ENCODE measurements at places on chromosomes 12 and 14. TPM values are rescaled to one million over a fixed set of nuclear protein-coding genes. Genes with fewer than 3 reads are reported as not detected.

GRCh38 chr12:120933786-120934185, 29.6 kb upstream of the SPPL3 start:
- DNase-seq, result no peak
- H3K36me3 ChIP-seq, result no peaks in the 10 kb centered on the region
- H3K4me3 ChIP-seq, result no peak overlapping the region
- no peaks in the 10 kb centered on the region for H3K4me1 ChIP-seq
- no peak overlapping the region for H3K27ac ChIP-seq
- no peaks in the 10 kb centered on the region for H3K27me3 ChIP-seq

DNA sequence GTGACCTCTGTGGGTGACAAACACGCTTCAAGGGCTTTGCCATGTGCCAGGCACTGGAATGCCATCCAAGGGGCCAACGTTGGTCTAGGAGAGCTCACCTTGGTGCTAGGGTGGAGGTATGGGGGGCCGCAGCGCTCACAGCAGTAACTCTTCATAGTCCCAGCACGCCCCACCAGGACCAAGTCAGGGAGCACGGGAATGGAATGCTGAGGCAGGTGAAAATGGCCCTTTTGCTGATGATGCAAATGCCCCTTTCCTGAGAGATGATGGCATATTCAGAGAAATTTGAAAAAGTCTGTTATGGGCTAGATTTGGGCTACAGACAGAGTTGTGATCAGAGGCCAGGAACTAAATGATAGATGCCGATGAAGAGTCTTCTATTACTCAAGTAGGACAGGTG, 10.0 kb upstream of the FAM181A start:
- no peak overlapping the region for H3K27ac ChIP-seq
- H3K4me1 ChIP-seq, result no peaks in the 10 kb centered on the region
- H3K27me3 ChIP-seq, result no peaks in the 10 kb centered on the region
- H3K36me3 ChIP-seq, result no peaks in the 10 kb centered on the region
- no peak for DNase-seq

DNA sequence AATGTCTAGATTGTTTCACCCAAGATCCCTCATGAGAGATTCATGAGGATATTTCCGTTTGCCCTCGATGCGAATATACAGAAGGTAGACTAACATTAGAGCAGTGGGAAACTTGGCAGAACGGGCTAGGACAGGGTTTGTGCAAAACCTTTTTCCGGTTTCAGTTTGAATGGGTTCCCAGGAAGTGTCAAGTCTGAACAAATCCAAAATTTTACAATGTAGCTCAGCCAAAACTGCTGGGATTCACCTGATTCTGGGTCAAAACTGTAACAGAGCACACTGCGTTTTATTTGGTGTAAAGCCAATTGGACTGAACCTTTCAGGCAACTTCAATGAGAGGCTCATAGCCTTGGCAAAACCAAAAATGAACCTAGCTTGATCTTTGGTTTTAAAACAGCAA, 337.8 kb upstream of the DIO2 start:
- no peaks in the 10 kb centered on the region for H3K4me1 ChIP-seq
- no peaks in the 10 kb centered on the region for H3K36me3 ChIP-seq
- no peak for DNase-seq

GRCh38 chr14:104876251-104876699, 11.2 kb downstream of the CEP170B start:
- no peaks in the 10 kb centered on the region for H3K27me3 ChIP-seq
- no peaks in the 10 kb centered on the region for H3K36me3 ChIP-seq
- no peak overlapping the region for H3K4me3 ChIP-seq
- H3K27ac ChIP-seq, result no peak overlapping the region

DNA sequence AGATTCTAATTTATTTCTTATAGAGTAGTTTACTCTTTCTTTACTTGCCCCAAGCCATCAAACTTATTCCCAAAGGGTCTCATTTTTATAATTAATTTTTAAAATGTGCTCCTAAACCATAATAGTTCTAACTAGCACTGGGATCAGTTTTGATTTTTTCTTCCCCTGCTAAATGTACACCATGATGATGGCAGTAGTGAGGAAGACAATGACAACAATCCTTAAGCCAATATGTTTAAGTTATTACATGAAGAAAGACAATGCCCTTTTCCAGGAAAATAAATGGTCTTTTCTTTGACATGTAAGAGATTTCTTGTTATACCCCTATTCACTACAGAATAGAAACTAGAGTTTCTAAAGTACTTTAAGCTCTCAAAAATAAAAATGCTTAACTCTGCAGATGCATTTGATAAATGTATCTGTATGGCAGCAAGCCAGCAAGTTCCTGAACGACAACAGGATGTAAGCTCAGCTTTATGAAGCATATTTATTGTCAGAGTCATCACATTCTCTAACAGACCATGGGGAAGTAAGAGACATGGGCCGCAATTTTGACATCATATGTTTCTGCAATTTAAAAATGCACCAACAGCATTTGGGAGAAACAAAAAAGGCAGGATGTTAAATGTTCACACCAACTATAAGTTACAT, 36.0 kb upstream of the SNX6 start:
- H3K36me3 ChIP-seq, result no peaks in the 10 kb centered on the region
- H3K27ac ChIP-seq, result no peak overlapping the region
- DNase-seq, result no peak
- no peak overlapping the region for H3K4me3 ChIP-seq

DNA sequence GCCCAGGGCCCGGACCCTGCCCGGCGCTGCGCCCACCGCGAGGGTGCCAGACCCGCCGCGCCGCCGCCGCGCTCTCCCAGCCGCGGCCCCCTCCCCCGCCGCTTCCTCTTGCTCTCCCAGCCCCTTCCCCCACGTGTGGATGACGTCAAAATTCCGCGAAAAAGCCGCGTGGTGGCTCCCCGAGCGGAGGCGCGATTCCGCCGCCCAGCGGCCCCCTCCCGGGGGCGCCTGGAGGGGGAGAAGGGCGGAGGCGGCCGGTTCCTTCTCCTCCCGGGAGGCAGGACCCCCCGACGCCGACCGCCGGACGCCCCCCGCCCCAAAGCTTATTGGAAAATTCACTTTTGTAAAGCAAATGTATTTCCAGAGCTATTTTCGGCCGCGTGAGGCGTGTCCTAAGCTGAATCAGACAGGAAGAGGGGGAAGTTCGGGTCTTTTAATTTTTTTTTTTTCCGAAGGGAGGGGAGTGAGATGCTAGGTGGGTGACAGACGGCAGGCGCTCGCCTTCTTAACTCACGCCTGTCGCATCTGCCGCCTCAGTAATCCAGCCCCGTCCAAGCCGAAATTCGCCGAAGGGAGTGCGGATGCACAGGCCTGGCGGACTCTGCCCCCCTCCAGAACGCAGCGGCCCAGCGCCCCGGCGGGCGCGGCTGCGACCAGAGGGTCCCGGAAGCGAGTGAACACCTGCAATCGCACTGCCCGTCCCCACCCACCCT, 4.1 kb upstream of the CCND2 start:
- H3K27me3 ChIP-seq, result no peaks in the 10 kb centered on the region
- no peaks in the 10 kb centered on the region for H3K4me1 ChIP-seq
- peak; percentile 89 for DNase-seq
- H3K36me3 ChIP-seq, result no peaks in the 10 kb centered on the region
- H3K4me3 ChIP-seq, result peak overlapping the region; percentile 47

DNA sequence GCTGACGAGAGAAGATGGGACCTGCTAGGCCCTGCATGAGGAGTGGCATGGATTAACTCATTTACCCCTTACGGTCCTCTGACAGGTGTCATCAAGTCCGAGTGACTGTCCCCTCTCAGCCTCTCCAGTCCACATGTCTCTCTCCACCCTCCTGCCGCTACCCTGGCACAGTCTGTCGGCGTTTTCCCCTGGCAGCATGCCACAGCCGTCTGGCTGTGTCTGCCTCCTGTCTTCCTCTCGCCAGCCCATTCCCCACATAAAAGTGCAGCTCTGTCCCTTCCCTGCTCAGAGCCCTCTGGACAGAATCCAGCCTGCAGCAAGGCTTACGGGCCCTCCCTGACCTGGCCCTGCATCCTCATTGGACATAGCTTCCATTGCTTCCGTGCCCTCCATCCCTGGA, 45.6 kb downstream of the UBE3B start:
- no peaks in the 10 kb centered on the region for H3K36me3 ChIP-seq
- no peaks in the 10 kb centered on the region for H3K4me1 ChIP-seq
- DNase-seq, result no peak
- no peak overlapping the region for H3K27ac ChIP-seq

- no peaks in the 10 kb centered on the region for H3K36me3 ChIP-seq
- H3K4me1 ChIP-seq, result no peaks in the 10 kb centered on the region
- H3K27ac ChIP-seq, result no peak overlapping the region
- no peak for DNase-seq
- no peaks in the 10 kb centered on the region for H3K27me3 ChIP-seq
Measured at GRCh38 chr14:64394977-64395633, 7.0 kb downstream of the MTHFD1 start.

DNA sequence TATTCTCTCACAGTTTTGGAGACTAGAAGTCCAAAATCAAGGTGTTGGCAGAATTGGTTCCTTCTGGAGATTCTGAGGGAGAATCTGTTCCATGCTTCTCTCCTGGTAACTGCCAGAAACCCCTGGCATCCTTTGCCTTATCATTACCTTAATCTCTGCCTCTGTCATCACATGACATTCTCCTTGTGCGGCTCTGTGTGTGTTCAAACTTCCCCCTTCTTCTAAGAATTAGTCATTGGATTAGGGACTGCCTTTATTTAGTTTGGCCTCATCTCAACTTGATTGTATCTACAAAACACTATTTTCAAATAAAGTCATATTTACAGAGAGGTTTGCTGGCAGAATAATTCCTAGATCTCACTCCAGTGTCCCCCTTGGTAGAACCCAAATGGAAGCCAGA, 68.9 kb downstream of the ZNF641 start:
- no peaks in the 10 kb centered on the region for H3K4me1 ChIP-seq

GRCh38 chr14:103542605-103543088, 13.7 kb downstream of the TRMT61A start:
- H3K27me3 ChIP-seq, result no peaks in the 10 kb centered on the region
- peak; percentile 67 for DNase-seq
- H3K36me3 ChIP-seq, result no peaks in the 10 kb centered on the region
- peaks cover 59% of the 10 kb centered on the region for H3K4me1 ChIP-seq
- no peak overlapping the region for H3K4me3 ChIP-seq
- peak overlapping the region; percentile 90 for H3K27ac ChIP-seq

- no peak for DNase-seq
- H3K4me3 ChIP-seq, result no peak overlapping the region
- H3K27me3 ChIP-seq, result no peaks in the 10 kb centered on the region
- no peaks in the 10 kb centered on the region for H3K36me3 ChIP-seq
Measured at GRCh38 chr12:13592063-13592942, 389.1 kb downstream of the GRIN2B start.

DNA sequence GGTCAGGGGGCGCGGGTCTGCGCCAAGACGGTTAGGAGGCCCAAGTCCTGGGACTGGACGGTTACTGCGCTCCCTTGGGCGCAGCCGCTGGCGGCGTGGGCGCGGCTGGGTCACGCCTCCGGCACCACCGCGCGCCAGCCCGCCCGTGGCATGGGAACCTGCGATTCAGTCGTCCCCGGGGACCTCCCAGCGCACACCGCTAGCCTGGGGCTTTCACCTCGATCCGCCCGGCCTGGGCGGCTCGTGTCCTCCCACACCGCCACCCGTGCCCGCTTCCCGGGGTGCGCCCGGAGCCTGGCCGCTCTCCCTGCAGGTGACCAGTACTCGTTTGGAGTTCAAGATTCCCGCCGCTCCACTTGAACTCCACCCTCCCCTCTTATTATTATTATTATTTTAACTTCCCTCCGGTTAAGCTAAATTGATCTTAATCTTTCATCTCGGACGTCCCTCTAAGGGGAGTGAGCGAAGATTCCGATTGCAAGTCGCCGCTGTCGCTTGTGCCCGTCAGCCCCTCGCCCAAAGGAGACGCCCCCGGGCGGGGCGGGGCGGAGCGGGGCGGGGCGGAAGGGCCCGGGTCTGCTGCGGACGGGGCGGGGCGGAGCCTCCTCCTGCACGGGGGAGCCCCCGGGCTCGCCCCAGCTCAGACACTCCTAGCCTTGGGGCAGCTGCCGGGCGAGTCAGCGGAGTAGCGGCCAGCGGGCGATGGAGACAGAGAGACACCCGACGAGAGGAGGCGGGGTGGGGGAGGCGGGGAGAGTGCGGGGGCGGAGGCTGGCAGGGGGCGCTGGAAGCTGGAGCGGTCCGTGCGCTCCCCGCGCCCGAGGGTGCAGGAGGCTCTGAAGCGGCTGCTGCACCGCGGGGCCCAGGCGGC, at the start of gene KCNMB4:
KCNMB4 (plus strand) TSS at position 643 of the 871 bp plus-strand sequence. CDS start 445 bp downstream, outside the sequence.
- H3K4me3 ChIP-seq, result peak within 1 kb of the TSS; percentile 71
- no peaks in the 10 kb centered on the region for H3K27me3 ChIP-seq
- peak within 1 kb of the TSS; percentile 61 for H3K27ac ChIP-seq
- no peaks in the 10 kb centered on the region for H3K4me1 ChIP-seq
- H3K36me3 ChIP-seq, result no peaks in the 10 kb centered on the region

GRCh38 chr14:70018713-70019211, 139.5 kb downstream of the SMOC1 start:
- no peaks in the 10 kb centered on the region for H3K27me3 ChIP-seq
- H3K36me3 ChIP-seq, result no peaks in the 10 kb centered on the region
- DNase-seq, result peak; percentile 41
- no peaks in the 10 kb centered on the region for H3K4me1 ChIP-seq
- H3K4me3 ChIP-seq, result no peak overlapping the region

The MSRB3 gene
- total RNA-seq, result 100 TPM

The PLEKHG7 gene
- not detected for total RNA-seq

The HOXC6 gene
- not detected for total RNA-seq

The TROAP gene
- 1.8 TPM for total RNA-seq

The SERPINA10 gene
- total RNA-seq, result not detected

The MANSC4 gene
- total RNA-seq, result not detected
